ENCODE measurements at places on chromosomes 12 and 14.

DNA sequence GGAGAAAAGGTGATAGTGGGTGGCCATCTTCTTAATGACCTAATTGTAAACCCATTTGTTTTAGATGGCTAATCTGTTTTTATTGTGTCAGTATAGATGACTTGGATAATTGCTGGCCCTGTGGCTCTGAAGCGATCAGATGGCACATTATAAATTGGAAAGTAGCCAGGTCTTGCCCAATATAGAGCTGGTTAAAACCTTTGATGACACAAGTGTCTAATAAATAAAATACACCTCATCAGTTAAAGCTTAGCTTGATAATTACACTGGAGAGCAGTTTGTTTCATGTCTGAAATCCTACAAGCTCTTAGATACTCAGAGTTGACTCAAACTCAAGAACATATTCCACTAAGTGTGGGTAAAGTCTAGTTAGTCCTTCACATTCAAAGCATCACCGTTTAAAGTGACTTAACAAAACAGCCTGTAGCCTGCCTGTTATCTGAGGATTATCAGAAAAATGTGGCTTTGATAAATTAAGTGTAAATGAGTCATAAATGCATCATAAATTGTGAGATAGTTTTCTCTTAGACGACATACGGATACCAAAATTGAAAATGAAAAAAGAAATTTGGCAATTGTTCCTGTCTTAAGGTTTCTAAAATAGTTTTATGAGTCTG, 280.9 kb downstream of the LRIG3 start:
- peak; percentile 87 for DNase-seq

GRCh38 chr12:84816916-84817695, 95.5 kb downstream of the SLC6A15 start:
- no peak for DNase-seq

- no peak for DNase-seq
These were observed 1137.1 kb downstream of the FSCB start for GRCh38 chr14:43369710-43370564.

GRCh38 chr12:39440781-39441180, 2.1 kb downstream of the KIF21A start:
- no peak for DNase-seq

GRCh38 chr12:90037740-90038139, 329.1 kb upstream of the ATP2B1 start:
- DNase-seq, result no peak

DNA sequence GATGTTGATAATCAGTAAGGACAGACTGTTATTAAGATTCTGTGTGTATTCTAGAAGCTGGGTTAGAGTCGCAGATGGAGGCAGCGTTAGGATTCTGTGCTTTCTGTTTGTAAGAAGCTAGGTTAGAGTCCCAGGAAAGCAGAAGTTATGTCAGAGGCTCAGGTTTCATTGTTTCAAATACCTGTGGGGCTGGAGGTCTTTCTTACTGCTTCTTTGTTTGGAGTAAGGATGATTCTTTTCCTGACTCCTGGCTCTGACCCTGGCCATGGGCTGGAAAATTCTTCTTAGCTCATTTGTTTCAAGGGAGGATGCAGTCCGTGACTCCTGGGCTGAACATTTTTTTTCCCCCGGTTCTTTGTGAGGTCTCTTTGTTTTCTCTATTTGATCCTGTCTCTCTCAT, 5.2 kb downstream of the MUCL1 start:
- no peak for DNase-seq

DNA sequence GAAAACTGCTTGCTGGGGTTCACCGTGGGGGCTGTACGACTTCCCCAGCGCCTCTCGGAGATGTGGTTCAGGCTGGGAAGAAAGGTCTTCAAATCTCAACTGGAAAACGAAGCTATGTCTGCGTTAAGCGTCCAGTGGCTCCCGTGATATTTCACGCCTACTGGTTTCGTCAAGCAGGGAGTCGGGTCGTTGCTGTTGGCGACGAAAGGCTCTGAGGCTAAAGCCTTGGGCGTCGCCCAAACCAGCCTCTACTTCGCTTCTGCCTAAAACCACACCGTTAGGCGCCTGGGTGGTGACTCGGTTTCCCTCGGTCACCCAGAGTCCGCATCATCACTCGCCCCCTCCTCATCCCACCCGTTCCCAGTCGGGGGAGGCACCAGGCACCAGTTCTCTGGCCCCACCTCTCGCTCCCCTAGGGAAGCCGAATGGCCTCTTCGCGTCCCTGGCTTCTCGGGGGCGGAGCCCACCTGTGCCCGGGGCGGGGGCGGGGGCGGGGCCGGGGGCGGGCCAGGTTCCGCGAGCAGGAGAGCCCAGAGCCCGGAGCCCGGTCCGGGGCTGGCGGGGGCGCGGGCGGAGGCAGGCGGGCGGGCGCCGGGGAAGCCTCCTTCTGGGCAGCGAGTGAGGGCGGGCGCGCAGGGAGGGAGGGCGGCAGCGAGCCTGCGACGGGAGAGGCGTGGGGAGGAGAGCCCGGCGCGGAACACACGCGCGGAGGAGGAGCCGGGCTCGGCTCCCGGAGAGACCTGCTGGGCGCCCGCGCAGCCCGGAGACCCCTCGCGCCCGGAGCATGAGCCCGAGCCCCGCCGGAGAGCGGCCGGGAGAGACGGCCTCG, at the start of gene B4GALNT3:
TSS of gene B4GALNT3 (plus strand) at position 510 of the 829 bp plus-strand sequence. CDS start 438 bp downstream, outside the sequence.
- DNase-seq, result peak; percentile 87

GRCh38 chr14:89139404-89140247, 277.4 kb downstream of the FOXN3 start:
- peak; percentile 76 for DNase-seq

DNA sequence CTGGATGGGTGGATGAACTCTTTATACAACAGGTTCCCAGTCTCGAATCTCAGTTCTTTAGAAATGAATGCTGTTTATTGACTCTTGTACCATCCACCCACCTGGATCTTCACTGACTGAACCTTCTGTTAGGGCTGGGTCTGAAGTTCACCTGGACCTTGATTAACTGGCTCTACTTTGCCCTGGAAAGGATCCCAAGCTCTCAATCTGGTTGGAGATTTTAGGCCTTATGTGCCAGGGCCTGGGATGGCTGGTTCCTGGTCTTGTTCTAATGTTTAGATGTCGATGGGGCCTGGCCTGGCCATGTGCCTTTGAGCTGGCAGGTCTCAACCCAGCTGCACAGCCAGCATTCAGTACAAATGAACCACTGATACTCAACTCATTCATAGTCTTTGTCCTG, 76.5 kb upstream of the MED13L start:
- DNase-seq, result no peak

DNA sequence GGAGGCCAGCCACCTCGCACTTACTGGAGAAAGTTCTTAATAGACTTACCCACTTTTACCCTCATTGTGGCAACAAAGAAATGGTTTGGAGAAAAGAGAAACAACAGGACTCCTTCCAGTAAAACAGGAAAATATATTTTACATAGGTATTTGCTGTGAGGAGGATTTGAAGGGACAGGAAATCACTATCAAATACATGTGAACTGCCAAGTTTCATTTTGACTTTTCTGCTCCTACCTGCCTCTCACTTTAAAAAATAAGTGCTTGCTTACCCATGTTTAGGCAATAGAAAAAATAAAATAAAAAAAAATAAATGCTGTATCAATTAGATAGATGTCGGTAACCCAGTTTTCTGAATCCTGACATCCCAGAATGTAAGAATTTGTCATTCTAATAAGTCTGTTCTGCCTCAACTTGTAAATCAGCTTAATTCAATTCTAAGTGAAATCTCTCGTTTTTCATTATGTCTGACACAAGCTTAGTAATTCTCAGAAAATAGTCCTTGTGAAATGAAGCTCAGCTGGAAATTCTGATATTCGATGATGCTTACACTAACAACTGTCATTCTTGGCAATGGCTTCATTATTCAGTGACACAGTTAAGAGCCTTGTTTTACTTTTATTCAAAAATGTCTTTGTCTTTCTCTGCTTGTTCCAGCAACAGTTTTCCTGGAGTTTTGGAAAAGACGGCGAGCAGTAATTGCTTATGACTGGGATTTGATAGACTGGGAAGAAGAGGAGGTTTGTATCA, 131.3 kb downstream of the SLC5A8 start:
- DNase-seq, result no peak

- DNase-seq, result no peak
These were observed 145.4 kb downstream of the TMTC2 start for GRCh38 chr12:82832096-82832495.

DNA sequence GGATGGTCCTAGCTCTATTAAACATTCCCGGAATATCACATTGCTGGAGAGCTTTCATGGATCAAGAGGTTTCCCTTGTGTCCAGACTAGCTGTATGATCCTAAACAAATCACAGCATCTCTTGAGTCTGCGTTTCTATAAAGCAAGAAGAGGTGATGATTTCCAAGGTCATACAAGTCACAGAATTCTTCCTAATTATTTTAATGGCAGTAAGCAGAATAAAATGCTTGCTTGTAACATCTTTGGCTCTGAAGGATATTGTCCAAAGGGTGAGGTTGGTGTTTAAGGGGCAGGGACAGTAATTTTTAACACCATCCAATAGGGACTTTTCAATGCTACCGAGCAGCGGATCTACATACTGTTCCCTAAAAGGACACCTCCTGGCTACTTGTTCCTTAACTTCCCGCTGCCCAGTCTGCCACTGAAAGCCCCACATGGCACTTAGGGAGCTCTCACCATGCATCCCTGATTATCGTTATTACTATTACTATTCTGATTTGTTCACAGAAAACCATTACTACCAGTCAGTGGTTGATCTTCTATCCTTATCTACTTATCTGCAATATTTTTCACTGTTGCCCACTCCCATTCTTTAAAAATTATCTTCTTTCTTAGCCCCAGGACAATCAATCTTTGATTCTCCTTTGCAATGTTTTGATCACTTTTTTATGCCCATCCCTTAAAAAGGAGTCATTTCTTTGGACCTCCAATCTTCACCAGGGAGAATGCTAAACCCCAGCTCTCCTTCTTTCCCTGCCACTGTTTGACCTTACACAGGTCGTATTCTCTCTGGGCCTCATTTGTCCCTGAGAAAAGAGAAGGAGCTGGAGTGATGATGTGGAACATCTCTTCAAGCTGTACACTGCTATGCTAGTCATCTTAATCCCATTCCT, 4.0 kb upstream of the PCED1B start:
- DNase-seq, result no peak

GRCh38 chr12:19819231-19819630, 379.9 kb downstream of the AEBP2 start:
- no peak for DNase-seq

DNA sequence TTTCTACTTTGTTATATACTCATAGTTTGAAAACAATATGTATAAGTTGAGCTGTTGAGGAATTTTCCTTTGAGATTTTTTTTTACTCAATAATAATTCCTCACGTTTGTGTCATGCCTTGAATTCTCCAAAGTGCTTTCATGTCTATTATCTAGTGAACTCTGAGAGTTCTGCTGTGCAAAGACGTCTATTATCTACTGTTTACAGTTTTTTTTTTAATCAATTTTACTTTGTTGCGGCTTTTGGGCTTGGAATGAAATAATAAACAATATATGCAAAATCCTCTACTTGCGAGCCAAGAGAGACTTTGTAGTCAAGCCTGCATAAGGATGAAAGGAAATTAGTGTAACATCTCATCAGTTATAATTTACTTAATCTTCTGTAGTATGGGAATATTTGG, 107.2 kb upstream of the FRMD6 start:
- DNase-seq, result no peak

- no peak for DNase-seq
These were observed 11.1 kb upstream of the ATXN7L3B start for GRCh38 chr12:74526535-74526934.

DNA sequence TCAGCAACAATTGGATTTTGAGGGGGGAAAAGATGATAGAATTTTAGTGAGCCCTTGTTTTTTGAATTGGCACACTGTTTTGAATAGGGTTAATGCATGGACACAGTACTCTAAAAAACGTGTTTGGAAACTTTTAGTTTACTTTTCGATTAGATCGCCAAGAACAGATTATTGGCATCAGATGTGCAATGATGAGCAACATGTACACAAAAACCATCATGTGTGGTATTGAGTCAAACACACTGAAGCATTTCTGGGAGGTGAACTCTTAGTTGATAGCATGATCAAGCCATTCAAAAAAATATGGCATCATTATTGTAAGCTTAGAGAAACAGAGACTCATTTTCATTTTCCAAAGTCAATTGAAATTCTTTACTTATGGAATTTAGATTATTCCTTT, 329.2 kb downstream of the ADAMTS20 start:
- no peak for DNase-seq

GRCh38 chr12:47758834-47759690, at the start of gene RAPGEF3:
Gene RAPGEF3 (minus strand): TSS chr12:47758880. CDS start chr12:47758556, 324 bp downstream.
- DNase-seq, result peak; percentile 45

DNA sequence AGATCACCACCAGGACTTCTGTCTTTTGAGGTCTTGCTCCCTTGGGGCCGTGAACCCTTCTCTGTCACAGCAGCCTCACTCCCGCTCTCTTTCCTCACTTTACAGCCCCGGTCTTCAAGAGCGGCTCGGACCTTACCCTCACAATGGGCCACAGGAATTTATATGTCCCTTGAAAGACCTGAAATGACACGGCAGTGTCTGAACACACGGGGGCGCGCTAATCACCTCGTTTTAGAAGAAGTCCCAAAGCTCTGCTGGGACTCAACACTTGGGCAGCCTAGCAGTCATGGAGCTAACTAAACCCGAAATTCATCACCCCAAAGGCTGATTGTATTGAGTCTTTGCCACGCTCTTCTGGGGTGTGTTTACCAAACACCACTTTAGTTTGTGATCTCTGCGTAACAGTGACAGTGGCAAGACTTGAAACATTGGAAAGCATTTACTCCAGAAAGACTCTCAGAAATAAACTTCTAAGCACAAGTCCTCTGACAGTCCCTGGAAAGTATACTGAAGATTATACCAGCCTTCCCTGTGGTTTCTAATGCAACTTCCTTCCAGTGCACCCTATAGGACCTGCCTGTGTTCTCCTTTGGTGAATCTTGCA, 29.0 kb downstream of the SERPINA11 start:
- DNase-seq, result no peak

DNA sequence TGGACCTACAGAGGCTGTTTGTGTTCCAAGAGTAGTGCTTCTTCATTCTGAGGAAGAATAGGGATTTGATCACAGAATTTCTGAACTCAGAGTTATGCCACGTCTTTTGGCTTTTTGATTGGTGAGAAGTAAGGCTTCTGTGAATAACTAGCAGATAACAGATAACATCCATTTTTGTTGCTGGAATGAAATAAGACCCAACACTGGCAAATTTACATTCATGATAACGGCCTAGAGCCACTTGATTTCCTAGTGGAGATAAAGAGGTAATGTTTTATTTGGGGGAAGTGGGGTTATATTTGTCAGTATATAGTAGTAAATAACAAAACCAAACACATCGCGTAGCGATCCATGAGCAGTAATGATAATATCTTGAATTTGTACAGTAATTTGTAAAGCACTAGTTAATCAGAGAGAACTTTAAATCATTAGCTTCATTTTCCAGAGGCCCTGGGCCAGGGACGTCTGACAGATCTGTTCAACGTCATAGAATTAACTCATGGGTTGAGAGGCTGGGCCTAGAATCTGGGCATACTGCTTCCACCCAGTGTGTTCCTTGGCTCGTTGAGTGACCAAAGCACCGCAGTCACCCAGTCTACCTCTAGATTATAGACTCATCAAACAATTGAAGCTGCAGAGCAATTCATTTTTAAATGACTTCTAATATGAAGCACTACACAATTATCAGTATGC, 79.6 kb downstream of the HMGA2 start:
- DNase-seq, result no peak

- peak; percentile 97 for DNase-seq
These were observed 116.6 kb downstream of the CALM1 start for GRCh38 chr14:90513161-90514014.
